Chondrocyte (in vitro differentiated cells): ENCODE measurements at places on chromosomes 3 and 15. TPM values are rescaled to one million over a fixed set of nuclear protein-coding genes. Genes with fewer than 3 reads are reported as not detected.

Gene ANKRD63
- 0.25 to 1.1 TPM in 2 of 3 replicates, not detected in the other for total RNA-seq

Gene SLC9C1
- total RNA-seq: 0.07 TPM in 1 of 3 replicates, not detected in the others

Gene FHIT
- 2.5 to 3.8 TPM (median 3.4 TPM) in 3 replicates for total RNA-seq

Gene LRTM1
- total RNA-seq: not detected in 3 replicates

DNA sequence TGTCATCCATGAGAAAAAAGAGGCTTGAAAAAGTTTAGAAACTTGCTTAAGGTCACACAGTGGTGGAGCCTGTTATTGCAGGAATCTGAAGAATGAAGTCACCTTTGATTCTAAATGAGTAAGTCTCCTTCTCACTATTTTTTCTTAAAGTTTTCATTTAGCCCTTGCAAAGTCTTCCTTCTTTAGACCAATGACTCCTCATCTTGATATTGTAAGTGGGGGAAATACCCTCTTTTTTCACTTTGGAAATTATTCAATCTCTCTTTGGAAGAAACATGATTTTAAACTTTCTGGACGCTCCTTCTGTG lies 787 bp upstream of the SLMAP start:
- H3K36me3 ChIP-seq: no peaks in the 10 kb centered on the region
- peak overlapping the region; percentile 95 for H3K4me3 ChIP-seq
- peak overlapping the region; percentile 98 for H3K27ac ChIP-seq
- no peaks in the 10 kb centered on the region for H3K27me3 ChIP-seq
- H3K4me1 ChIP-seq: peaks cover 46% of the 10 kb centered on the region

GRCh38 chr3:15428539-15428938 lies 1.1 kb downstream of the EAF1 start:
- H3K36me3 ChIP-seq: peaks cover 4% of the 10 kb centered on the region
- peak overlapping the region; percentile 99 for H3K4me3 ChIP-seq
- peaks cover 52% of the 10 kb centered on the region for H3K4me1 ChIP-seq
- no peaks in the 10 kb centered on the region for H3K27me3 ChIP-seq

DNA sequence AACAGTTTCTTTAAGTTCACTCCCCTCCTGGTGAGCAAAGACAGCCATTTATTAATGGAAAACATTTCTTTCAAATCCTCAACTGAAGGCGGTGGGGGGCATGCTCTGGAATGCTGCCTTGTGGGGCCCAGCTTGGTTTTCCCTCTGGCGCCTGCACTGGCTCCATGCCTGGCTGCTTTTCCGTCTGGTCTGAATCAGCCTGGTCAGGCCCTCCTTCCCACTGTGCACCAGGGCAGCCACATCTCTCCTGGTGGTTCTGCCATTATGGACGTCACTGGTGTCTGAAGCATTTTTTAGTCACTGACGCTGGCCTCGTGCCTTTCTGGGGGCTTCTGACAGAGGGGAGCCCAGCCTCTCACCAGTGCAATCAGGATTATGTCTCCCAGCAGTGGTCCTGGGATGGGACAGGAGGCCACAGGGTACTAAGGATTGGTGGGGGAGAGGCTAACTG lies 57.6 kb upstream of the APEH start:
- peak overlapping the region; percentile 86 for H3K27ac ChIP-seq
- peaks cover 7% of the 10 kb centered on the region for H3K27me3 ChIP-seq
- no peaks in the 10 kb centered on the region for H3K36me3 ChIP-seq
- H3K4me3 ChIP-seq: no peak overlapping the region
- no peak for DNase-seq
- peaks cover 17% of the 10 kb centered on the region for H3K4me1 ChIP-seq

GRCh38 chr3:56154297-56154696 lies 314.0 kb downstream of the ERC2 start:
- H3K27me3 ChIP-seq: no peaks in the 10 kb centered on the region
- no peak for DNase-seq
- no peak overlapping the region for H3K27ac ChIP-seq
- no peaks in the 10 kb centered on the region for H3K36me3 ChIP-seq
- H3K4me3 ChIP-seq: no peak overlapping the region

- DNase-seq: no peak
- H3K27ac ChIP-seq: no peak overlapping the region
- no peaks in the 10 kb centered on the region for H3K27me3 ChIP-seq
- peaks cover 3% of the 10 kb centered on the region for H3K4me1 ChIP-seq
These were observed 21.9 kb downstream of the GABRA5 start for GRCh38 chr15:26888761-26889160.
